ENCODE measurements at places on chromosomes 5 and 9.

DNA sequence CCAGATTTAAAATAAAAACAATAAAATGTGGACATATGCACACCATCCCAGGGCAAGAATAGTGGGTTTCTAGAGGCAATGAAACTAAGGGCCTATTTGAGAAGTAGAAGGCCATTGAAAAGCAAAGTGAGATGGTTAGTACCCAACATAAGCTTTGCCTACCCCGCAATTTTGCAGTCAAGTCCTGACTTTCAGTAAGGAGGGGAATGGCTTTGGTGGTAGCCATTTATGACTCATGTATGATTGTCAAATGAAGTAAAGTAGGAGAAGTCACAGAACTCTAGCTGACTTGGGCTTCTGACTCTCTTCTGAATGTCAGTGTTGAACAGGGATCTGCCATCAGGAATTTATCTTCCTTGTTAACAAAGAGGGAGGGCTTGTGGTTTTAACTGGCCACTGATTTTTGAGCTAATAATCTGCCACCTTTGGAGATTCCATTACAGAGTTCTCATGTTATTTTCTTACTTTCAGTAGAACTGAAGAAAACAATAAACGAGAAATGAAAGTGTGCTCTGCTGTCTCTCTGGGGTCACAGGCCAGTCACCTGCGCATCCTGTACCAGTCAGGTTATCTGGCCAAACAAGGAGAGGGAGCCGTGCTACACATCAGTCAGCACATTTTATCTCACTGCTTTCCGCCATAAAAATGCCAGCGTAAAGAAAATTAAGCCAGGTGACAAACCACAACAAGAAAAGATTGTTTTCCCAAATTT is 14.3 kb upstream of the SNCAIP start:
- peak; percentile 84 for DNase-seq

GRCh38 chr5:116248432-116248831 is 163.6 kb downstream of the COMMD10 start:
- no peak for DNase-seq

DNA sequence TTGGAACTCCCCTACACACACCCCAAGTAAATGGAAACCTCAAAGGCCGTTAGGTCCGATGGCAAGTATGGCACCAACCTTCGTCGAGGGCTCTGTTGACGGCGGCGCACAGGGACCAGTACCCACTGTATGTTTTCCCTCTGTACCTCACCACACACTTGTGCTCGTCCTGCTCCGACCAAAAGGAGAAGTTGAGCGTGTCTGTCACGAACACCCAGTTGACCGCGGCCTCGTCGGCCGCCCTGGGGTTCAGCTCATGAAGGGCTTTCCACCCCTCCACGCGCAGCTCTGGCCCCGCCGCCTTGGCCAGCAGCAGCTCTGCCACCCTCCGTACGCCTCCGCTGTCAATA is 24.0 kb downstream of the HNRNPK start:
- DNase-seq, result peak; percentile 65

GRCh38 chr5:159442206-159442850 is 112.0 kb upstream of the IL12B start:
- no peak for DNase-seq
